ENCODE measurements at places on chromosomes 12 and 14. TPM values are rescaled to one million over a fixed set of nuclear protein-coding genes. Genes with fewer than 3 reads are reported as not detected.

The KRT73 gene
- not detected for total RNA-seq

The PSMB5 gene
- 368 TPM for total RNA-seq

The HCAR1 gene
- 4.7 TPM for total RNA-seq

The CLEC7A gene
- 0.40 TPM for total RNA-seq

The SART3 gene
- 165 TPM for total RNA-seq

The KLRC3 gene
- total RNA-seq, result not detected

The LRP1 gene
- 21.8 TPM for total RNA-seq

The TRAFD1 gene
- 33.9 TPM for total RNA-seq

The KIF26A gene
- 3.1 TPM for total RNA-seq

The ATP5MC2 gene
- 244 TPM for total RNA-seq
